ENCODE measurements at places on chromosomes 12 and 14.

- DNase-seq: no peak
Measured at GRCh38 chr12:28440081-28440608, 249.9 kb downstream of the CCDC91 start.

GRCh38 chr12:124422570-124423523 is 128.0 kb downstream of the RFLNA start:
- no peak for DNase-seq

DNA sequence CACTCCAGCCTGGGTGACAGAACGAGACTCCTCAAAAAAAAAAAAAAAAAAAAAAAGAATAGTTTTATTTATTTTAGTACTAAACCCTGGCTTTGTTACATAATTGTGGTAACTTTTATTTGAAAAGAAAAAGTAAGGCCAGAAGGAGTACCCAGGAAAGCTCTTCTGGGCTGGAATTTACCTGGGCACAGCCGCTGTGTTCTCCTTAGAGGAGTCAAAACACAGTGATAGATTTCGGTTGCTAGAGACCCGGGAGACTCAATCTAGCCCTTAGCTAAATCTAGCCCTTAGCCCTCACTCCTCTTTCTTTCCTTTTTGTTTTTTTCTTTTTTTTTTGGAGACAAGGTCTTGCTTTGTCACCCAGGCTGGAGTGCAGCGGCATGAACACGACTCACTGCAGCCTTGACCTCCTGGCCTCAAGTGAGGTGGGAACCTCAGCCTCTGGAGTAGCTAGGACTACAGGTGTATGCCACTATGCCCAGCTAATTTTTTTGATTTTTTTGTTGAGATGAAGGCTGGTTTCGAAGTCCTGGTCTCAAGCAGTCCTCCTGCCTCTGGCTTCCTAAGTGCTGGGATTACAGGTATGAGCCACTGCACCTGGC is 49.7 kb downstream of the SYNE2 start:
- no peak for DNase-seq

GRCh38 chr14:46378248-46378647 is 273.3 kb downstream of the RPL10L start:
- DNase-seq: no peak

DNA sequence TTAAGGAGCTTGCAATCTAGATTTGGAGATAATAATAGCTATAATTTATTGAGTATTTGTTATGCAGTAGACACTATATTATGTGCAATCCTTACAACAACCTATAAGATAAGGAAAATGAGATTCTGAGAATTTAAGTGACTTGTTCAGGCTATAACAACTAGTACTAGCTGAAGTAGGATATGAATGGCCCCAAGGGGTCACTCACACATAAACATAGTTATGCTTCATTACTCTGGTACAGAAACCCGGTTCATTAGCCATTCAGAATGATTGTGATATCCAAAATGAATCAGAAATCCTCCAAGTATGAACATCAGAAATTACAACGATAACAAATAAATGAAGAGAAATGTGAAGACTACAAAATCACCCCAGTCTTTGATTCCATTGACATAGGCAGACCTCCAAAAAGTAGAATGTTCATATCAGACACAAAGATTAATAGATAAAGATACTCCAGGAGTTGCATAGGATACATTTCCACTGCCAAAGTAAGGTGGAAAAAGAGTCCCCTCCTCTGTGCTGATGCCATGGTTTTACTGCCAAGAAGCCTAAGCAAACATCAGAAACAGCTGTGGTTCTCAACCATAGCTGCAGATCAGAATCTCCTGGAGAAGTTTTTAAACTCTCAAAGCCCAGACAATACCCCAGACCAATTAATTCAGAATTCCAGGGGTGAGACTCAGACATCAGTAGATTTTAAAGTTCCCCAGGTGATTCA is 8.6 kb upstream of the NID2 start:
- no peak for DNase-seq

DNA sequence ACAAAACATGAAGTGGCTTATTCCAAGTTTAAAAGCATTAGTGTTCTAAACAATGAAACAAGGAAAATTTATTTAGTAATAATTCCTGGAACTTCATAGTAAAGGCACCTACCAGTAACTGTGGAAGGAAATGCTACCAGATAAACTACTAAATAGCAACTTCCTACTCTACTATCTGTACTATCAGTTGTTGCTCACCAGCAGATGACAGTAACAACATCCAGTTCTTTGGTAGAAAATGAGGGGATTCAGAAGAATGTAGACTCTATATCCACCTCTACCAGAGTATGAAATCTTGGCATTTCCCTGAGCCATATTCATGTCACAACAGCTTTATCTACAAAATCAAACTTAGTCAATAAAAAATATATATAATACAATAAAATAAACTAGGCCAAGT is 3.1 kb downstream of the ENTPD5 start:
- no peak for DNase-seq
